ENCODE measurements at places on chromosomes 4 and X. TPM values are rescaled to one million over a fixed set of nuclear protein-coding genes. Genes with fewer than 3 reads are reported as not detected.

- no peaks in the 10 kb centered on the region for H3K4me1 ChIP-seq
- H3K4me3 ChIP-seq = no peak overlapping the region
- H3K27me3 ChIP-seq = no peaks in the 10 kb centered on the region
- DNase-seq = no peak
These were observed 171.0 kb upstream of the ATOH1 start for GRCh38 chr4:93657527-93657926.

The ATOH1 gene
- not detected for total RNA-seq

DNA sequence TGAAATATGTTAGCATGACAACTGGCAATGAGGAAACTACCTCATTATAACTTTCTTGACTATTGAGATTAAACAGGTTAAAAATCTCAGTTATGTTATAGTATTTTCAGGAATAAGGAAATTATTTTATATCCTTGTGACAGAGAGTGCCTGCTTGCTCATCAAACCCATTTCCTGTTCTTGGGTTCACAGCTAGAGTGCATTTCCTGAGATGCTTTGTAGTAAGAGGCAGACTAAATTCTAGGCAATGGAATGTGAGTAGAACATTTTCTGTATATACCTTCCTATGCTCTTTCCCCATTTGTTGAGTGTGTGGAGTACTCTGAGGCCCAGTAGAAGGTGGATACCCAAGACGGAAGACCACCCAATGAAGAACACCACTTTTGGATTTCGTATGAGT lies 96.9 kb upstream of the CASK start:
- no peak overlapping the region for H3K4me3 ChIP-seq
- H3K36me3 ChIP-seq = no peaks in the 10 kb centered on the region
- no peaks in the 10 kb centered on the region for H3K27me3 ChIP-seq
- no peak overlapping the region for H3K27ac ChIP-seq
- no peaks in the 10 kb centered on the region for H3K4me1 ChIP-seq

DNA sequence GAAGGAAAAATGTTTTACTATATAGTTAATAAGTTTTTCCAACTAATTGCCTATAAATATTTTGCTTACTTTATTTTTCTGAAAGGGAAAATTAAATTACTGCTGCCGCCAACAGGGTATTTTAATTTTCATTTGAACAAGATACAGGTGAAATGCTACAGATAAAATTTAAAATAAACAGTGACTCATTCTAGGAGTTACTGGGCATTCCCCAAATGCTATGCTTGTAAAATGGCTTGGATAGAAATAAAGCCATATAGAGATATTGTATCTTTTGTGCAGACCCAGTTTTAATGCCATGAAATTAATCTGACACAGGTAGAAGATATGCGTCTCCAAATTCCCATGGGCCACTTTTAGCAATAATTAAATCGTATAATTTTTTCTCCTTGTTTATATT lies 144.5 kb downstream of the NAP1L3 start:
- no peaks in the 10 kb centered on the region for H3K36me3 ChIP-seq
- H3K27me3 ChIP-seq = no peaks in the 10 kb centered on the region
- no peaks in the 10 kb centered on the region for H3K4me1 ChIP-seq
- no peak for DNase-seq
- no peak overlapping the region for H3K27ac ChIP-seq

The ZRSR2 gene
- 11.5 TPM for total RNA-seq

The PALLD gene
- total RNA-seq = 80.4 TPM

- H3K36me3 ChIP-seq = no peaks in the 10 kb centered on the region
- H3K4me3 ChIP-seq = peak within 1 kb of the TSS; percentile 35
- H3K27me3 ChIP-seq = peaks cover 58% of the 10 kb centered on the region
- H3K27ac ChIP-seq = no peak within 1 kb of the TSS
These were observed at the start of gene RNF175 for GRCh38 chr4:153759407-153760316. Gene RNF175, minus strand, starts transcription at chr4:153760024. Its CDS starts 162 bp downstream, at chr4:153759862.

The ITM2A gene
- total RNA-seq = 33.6 TPM

- H3K27ac ChIP-seq = no peak overlapping the region
- H3K4me1 ChIP-seq = peaks cover 6% of the 10 kb centered on the region
- H3K27me3 ChIP-seq = no peaks in the 10 kb centered on the region
- no peaks in the 10 kb centered on the region for H3K36me3 ChIP-seq
These were observed 13.3 kb downstream of the CNOT6L start for GRCh38 chr4:77805840-77806239.

GRCh38 chr4:36325499-36325898 lies 44.1 kb downstream of the DTHD1 start:
- DNase-seq = no peak
- H3K36me3 ChIP-seq = no peaks in the 10 kb centered on the region
- no peaks in the 10 kb centered on the region for H3K4me1 ChIP-seq
- H3K4me3 ChIP-seq = no peak overlapping the region
- H3K27me3 ChIP-seq = no peaks in the 10 kb centered on the region

GRCh38 chr4:139241086-139241783 lies 38.8 kb downstream of the MGARP start:
- no peaks in the 10 kb centered on the region for H3K27me3 ChIP-seq
- H3K36me3 ChIP-seq = no peaks in the 10 kb centered on the region
- no peak overlapping the region for H3K27ac ChIP-seq
- H3K4me1 ChIP-seq = no peaks in the 10 kb centered on the region

- H3K27ac ChIP-seq = no peak overlapping the region
- DNase-seq = no peak
- no peak overlapping the region for H3K4me3 ChIP-seq
- no peaks in the 10 kb centered on the region for H3K4me1 ChIP-seq
These were observed 54.9 kb downstream of the DCTD start for GRCh38 chr4:182862141-182862875.

The MCF2 gene
- total RNA-seq = 0.23 TPM

- DNase-seq = no peak
- no peaks in the 10 kb centered on the region for H3K4me1 ChIP-seq
- no peaks in the 10 kb centered on the region for H3K36me3 ChIP-seq
- no peak overlapping the region for H3K27ac ChIP-seq
- no peaks in the 10 kb centered on the region for H3K27me3 ChIP-seq
These were observed 148.5 kb downstream of the DHRSX start for GRCh38 chrX:2351999-2352995.

The FAM120C gene
- 11.3 TPM for total RNA-seq

The MAGEC1 gene
- total RNA-seq = not detected

The BDH2 gene
- total RNA-seq = 64.2 TPM

DNA sequence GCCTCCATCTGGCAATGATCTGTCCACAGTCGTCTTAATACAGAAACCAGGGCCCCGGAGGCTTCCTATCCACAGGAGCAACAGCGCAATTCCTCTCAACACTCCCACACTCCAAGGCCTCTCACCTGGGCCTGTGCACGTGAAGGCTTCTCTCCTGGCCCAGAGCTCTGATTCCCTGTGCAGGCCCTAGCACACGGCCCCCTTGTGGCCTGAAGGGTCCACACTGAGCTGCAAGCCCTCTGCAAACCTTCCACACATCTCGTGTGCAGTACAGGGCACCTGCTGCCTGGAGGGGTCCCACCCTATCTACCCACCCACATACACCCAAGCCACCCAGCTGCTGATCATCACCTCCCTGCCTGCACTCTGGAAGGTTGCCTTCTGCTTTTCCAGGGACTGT lies 150.1 kb upstream of the NUDT10 start:
- H3K27me3 ChIP-seq = no peaks in the 10 kb centered on the region
- no peaks in the 10 kb centered on the region for H3K4me1 ChIP-seq
- no peak overlapping the region for H3K27ac ChIP-seq
- no peak for DNase-seq
- H3K36me3 ChIP-seq = no peaks in the 10 kb centered on the region
- H3K4me3 ChIP-seq = no peak overlapping the region

GRCh38 chr4:139863531-139863930 lies 197.9 kb downstream of the MGST2 start:
- H3K36me3 ChIP-seq = no peaks in the 10 kb centered on the region
- no peak overlapping the region for H3K27ac ChIP-seq
- peaks cover 15% of the 10 kb centered on the region for H3K4me1 ChIP-seq
- DNase-seq = no peak
- H3K4me3 ChIP-seq = no peak overlapping the region

- no peak overlapping the region for H3K27ac ChIP-seq
- DNase-seq = peak; percentile 60
- H3K4me3 ChIP-seq = no peak overlapping the region
- H3K4me1 ChIP-seq = no peaks in the 10 kb centered on the region
- no peaks in the 10 kb centered on the region for H3K27me3 ChIP-seq
These were observed 104.2 kb upstream of the PUDP start for GRCh38 chrX:7252013-7252610.

DNA sequence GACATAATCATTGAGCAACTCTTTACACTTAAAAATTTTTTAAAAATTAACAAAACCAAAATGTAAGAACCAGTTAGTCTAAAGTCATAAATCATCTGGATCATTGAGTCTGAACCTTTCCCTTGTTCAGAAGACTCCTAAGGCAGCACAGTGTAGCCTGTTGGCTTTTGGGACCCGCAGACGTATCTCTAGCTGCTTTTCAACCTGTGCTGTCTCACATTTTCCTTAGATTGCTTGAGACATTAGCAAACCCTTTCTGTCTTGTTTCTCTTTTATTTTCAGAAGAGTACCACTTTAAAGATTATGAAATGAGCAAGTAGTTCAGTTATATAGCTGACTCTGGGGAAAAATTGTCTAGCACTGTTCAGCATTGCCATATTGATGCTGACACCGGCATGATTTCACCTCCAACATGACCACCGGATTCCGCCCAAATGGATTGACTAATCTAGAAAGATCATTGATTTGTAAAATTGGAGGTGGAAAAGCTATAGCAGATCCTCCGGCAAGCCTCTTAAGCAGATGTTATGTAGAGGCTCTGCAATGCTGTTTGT lies 8.9 kb downstream of the TCEANC start:
- no peak overlapping the region for H3K4me3 ChIP-seq
- H3K36me3 ChIP-seq = no peaks in the 10 kb centered on the region
- H3K27me3 ChIP-seq = no peaks in the 10 kb centered on the region
- peaks cover 10% of the 10 kb centered on the region for H3K4me1 ChIP-seq
- DNase-seq = no peak
